Aorta (tissue), 5 donors: ENCODE measurements at places on chromosomes 4 and X. TPM values are rescaled to one million over a fixed set of nuclear protein-coding genes. Genes with fewer than 3 reads are reported as not detected.

DNA sequence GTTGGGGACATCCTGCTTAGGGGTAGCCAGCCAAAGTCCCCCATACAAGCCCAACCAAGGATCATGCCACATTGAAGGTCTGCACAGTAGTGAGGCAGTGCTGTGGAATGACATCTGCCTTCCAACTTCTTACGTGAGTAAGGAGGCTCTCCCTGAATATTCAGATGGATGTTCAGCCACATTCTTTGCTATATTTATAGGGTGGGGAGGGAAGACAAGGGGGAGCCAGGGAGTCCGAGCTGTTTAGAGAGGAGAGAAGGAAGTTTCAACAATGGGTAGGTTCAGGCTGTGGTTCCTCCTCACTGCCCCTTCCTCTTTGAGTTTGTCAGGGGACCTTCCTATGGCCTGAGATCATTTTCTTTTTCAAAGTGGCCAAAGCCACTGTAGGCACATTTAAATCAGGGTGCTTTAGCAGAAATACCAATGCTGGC, 29.8 kb downstream of the MSN start:
- DNase-seq, result no peak

- no peak for DNase-seq
Measured at GRCh38 chr4:148944136-148944838, 502.1 kb upstream of the NR3C2 start.

- no peak for DNase-seq
Measured at GRCh38 chr4:154076921-154077320, 288.0 kb upstream of the SFRP2 start.

DNA sequence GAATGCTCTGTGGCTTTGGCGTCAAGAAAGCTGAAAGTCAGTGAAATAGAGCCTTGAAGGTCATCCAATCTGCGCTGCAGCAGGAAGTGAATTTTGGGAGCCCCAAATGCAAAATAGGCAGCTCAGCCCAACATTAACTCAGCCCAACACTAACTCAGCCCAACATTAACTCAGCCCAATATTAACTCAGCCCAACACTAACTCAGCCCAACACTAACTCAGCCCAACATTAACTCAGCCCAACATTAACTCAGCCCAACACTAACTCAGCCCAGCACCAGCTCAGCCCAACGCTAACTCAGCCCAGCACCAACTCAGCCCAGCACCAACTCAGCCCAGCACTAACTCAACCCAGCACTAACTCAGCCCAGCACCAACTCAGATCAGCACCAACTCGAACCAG, 71.5 kb downstream of the SORBS2 start:
- no peak for DNase-seq

DNA sequence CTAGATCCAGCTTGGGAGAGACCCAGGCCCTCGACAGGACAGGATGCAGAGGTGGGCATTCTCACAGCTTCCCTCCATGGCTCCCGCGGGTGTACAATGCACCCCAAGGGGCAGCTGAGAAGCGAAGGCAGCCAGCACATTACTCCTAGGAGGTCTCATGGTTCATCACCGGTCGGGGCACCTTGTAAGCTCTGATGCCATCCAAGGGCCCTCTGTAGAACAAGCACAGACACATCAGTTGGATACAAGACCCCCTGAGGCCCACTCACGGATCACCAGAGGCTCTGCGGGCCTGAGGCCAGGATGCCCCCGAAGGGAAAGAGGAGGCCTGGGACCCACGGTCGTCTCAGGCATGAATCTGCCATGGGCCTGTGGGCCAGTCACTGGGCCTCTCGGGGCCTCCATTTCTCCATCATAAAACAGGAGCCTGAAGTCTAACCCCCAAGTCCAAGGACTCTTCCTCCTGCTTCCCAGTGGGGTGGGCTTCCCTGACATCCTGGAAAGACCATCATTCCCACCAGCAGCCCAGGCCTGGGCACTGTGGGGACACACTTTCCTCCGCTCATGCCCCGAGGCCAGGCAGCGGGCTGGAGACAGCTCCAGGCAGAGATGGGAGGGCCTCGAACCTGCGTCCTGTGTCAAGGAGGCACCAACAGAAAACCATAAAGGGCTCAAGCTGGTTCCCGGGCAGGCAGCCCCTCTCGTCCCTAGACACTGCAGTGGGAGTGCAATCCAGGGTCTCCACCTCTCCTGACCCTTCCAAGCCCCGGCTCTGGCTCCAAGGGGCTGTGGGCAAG, 20.1 kb downstream of the HMX1 start:
- no peak for DNase-seq

DNA sequence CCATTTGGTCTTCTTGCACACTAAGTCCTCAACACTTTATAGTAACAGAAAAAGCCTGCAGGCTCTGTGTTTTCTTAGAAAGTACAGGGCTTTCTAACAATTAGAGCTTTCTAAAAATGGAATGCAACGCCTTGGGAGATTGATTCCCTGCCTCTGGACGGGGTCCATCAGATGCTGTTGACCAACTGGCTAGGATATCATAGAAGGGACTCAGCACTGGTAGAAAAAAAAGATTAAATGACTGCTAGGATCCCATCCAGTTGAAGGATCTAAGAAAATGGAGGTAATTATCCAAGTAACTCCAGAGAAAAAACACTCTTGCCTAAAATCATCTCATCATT, 39.5 kb downstream of the USP46 start:
- no peak for DNase-seq

DNA sequence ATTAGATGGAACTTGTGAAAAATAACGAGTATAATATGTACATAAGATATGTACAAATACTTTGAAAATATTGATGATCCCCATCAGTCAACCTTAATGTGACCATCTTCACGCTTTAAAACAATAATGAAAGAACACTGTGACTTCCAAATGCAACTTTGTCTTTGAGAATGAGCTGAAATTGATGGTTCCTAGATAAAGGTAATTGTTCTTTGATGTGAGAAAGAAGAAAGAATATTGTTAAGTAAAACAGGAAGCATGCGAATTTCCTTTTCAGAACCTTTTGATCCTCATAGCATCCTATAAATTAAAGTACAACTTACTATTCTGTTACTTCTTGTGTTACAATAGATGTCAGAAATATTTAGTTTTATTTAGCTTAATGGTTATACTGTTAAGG, 22.2 kb downstream of the IL2 start:
- DNase-seq, result no peak

Gene TMEM35A
- total RNA-seq, result 3.2 TPM

Gene ART3
- total RNA-seq, result 0.81 TPM

Gene HTRA3
- 31.8 TPM for total RNA-seq

Gene MCF2
- total RNA-seq, result 1.1 TPM

Gene CRMP1
- total RNA-seq, result 0.58 TPM
